ENCODE measurements at places on chromosomes 12 and 14.

DNA sequence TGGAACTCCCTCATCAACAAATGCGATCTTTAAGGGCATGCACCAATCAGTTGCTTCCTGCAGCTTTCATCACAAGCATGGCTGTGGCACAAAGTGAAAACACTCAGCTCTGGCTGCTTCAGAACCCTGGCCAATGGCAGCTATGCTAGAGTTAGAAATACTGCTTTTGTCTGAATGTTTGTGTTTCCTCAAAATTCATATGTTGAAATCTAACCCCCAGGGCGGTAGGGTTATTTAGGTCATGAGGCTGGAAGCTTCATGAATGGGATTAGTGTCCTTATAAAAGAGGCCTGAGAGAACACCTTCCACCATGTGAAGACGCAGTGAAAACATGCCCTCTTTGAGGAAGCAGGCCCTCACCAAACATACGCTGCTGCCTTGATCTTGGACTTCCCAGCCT, 453.9 kb downstream of the SNAPC1 start:
- no peak for DNase-seq

DNA sequence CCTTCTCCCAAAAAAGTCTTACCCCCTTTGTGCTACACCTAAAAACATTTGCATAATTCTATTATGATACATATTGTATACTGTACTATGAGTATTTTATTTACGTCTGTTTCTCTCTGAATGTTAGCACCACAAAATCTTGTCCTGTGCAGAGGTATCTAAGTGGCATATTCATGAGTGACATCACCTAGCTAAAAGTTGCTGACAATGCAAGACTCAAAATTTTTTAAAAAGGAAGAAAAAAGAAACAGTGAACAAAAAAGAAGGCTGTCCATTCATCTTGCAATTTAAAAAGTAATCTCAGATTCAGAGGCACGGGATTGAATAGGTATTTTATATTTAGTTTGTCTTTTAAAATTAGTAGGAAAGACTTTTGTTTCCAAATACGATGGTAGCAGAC, 69.4 kb downstream of the KITLG start:
- no peak for DNase-seq

DNA sequence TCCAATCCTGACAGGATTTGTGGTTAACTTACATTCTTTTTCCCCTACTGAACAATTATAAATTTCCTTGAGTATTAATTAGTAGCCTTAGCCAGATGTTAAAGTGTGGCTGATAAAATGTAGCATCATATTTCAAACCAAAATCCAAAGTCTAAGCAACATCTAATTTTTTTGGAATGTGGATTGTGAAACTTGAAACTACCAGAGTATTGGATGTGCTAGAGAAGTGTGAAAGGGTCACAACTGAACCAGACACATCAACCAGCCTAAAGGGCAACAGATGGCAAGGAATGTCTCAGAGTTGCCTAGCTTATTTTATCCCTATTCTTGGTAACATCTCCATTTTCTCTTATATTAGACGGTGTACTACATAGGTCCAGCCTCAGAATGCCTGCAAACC, 153.1 kb upstream of the DCN start:
- no peak for DNase-seq

- DNase-seq = no peak
Observed at GRCh38 chr12:21292111-21292510, 42.6 kb downstream of the SLCO1A2 start.

DNA sequence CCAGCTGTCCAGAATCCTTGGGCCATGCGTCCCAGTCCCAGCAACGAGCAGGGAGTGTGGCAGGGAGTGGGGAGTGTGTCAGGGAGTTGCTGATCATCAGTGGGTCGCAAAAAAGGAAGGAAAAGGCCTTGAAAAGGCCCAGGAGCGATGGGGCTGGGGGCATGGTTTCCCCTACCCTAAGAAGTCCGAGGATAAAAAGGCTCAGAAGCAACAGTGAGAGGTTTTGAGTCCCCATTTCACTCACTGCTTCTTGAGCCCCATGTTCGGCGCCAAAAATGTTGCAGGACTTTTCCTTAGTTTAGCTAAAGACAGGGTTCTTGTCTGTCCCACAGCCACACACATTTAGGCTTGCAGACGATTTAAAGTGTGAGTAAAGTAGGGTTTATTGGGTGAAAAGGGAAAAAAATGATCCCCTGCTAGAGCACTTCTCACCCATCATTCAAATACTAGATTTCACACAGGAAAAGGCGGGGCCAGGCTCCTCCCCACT, 189.5 kb downstream of the KCNC2 start:
- no peak for DNase-seq

DNA sequence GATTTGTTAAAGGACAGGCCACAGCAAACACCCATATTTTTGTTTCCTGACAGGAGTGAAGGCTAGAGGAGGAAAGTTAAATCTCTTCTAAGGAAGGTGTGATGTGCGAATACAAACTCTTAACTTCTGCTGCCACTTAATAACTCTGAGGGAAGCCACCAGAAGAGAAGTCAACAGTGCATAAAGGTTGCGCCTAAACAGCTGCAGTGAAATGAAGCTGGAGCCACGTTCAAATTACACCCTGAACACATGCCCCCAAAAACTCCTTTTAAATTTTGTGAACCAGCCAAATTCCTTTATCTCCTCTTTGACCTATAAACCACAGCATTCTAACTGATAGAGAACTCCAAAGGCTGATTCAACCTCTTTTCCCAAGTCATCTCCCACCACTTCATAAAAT, 22.4 kb downstream of the DENND5B start:
- no peak for DNase-seq

GRCh38 chr12:20320552-20320951, 47.8 kb upstream of the PDE3A start:
- DNase-seq = no peak

GRCh38 chr14:51603495-51603894, 48.2 kb upstream of the FRMD6 start:
- no peak for DNase-seq

- peak; percentile 34 for DNase-seq
Observed at GRCh38 chr12:93098077-93098476, 169.0 kb upstream of the EEA1 start.

- no peak for DNase-seq
Observed at GRCh38 chr14:84922370-84922769, 607.6 kb upstream of the FLRT2 start.

DNA sequence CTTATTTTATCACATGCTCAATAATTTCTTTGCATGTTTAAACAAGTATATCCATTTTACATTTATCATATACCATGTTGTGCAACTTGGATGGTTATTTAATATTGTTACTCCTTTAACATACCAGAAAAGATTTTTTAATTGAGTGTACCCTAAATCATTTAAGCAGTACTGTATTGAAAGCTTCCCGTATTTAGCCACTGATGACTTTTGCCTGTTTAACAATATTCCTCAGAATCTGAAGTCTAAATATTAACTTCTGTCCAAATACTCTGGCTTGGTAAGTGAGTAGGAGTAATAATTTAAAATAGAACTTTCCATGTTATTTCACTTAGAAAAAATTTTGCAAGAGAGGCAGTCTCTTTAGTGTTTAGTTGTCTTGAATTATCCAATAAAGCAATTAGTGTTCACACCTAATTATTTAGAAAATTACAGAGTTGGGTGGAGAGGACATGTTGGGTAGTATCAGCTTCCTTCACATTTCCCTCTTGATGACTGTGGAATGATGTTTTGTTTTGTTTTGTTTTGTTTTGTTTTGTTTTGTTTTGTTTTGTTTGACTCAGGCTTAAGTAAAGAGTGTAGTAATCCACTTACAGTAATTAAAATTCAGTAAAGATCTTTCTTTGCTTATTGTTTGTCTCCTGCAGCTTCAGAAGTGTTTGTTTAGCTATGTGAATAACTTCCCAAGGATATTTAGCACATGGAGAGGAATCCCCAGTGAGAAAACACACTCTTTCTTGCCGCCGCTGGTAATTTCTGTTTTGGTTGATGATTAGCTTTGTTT, 59.5 kb downstream of the DAAM1 start:
- no peak for DNase-seq

GRCh38 chr14:54366736-54367735, 29.8 kb upstream of the CDKN3 start:
- no peak for DNase-seq

DNA sequence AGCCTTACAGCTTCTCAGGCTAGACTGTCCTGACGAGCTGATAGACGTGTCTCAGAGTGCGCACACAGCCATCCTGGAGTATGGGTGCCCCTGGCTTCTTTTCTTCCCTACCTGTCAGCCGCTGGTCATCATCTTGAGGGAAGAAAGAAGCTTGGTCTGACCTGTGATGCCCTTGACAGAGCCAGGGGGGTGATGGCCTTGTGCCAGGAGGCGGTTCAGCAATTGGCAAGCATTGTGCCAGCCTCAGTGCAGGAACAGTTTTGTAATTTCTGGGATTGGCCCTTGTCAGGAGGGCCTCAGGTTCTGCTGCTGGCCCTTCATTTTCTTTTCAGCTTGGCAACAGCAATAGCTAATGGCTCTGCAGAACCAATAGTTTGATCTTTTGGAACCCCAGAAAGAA, 80.1 kb downstream of the ADCK1 start:
- DNase-seq = no peak

DNA sequence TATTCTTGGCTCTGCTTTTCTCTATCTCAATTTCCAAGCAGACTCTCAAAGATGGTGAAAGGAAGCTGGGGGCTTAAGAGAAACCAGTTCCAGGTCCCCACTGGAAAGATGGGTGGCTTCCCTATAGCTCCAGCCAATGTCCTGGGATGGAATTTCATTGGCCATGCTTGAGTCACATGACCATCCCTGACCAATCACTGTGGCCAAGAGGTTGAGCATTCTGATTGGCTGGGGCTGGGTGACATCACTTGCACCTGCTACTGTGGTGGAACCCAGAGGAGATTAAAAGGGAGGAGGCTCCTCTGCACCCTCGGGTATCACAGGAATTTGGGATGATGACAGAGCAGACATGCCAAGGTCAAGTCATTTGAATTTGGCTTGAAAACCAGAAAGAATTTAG, 436.5 kb downstream of the TMEM132D start:
- no peak for DNase-seq

DNA sequence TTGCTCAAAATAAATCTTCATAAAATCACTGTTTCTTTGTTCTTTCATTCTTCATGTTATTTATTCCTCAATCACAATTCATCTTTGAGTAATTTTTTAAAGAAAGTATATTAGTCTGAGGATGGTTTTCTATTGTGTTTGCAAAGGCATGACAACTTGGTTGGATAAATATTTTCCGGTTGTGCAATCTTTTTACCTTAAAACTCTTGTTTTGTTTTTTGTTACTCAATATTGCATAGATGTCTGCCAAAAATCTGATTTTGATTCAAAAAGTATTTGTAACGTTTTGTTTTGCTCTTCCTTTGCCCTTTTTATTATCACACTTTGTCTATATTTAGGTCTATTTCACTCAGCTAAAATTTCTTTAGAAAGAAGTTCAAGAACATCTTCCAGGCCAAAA, 86.2 kb upstream of the SYT1 start:
- DNase-seq = no peak

DNA sequence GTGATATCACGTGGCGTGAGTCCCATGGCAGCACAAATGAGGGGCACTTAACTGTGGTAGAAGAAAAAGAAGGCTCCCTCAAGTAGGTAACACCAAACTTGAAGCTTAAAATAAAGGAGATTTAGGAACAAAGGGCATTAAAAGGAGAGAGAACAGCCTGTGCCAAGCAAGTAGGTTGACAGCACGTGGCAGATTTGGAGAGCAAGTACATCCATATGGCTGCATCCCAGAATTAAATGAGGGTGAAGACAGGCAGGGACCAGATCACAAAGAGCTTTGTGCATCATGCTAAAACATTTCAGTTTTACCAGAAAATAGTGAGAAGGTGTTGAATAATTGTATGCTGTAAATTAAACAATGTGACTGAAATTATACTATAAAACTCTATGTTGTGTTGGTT, 32.8 kb downstream of the KCNMB4 start:
- no peak for DNase-seq

DNA sequence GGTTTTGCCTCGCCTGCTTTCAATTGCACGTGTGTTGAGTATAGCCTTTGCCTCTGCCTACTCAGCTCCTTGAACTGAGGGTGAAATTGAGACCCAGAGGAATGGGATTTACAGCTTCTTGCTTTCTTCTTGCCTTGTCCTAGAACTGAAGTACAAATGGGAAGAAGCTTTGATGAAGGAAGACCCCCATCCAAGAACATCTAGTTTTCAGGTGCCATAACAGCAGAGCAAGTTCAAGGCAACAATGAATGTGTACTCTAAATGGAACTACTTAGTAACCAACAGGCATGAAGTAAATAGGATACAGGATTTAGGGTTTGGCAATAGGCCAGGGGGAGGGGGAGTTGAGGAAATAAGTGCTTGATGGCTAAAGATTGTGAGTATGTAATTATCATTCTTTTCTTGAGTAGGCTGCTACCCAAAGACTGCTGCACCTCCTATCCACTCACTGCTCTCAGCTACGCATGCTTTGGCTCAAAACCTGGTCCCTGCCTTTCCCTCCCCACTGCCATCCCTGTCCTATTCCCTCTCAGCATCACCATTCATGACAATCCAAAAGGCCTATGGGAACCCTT, 2.1 kb downstream of the GPX2 start:
- no peak for DNase-seq

DNA sequence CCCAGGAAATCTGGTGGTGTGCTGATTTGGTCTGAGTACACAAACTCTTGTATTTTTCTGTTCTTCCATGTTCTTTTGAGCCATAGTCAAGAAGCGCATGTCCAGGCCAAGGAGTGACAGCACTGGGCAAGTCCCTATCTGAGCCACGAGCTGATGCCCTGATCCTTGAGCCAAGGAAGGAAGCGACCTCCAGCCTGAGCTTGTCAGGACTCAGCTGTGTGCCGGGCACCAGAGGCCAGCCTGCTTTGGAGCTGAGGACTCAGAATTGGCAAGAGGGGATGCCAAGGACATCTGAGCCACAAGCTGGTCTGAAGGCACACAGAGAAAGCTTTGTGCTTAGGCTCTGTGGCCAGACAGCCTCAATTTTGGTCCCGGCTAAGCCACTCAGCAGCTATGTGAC, 52.6 kb downstream of the GALNT16 start:
- DNase-seq = no peak

DNA sequence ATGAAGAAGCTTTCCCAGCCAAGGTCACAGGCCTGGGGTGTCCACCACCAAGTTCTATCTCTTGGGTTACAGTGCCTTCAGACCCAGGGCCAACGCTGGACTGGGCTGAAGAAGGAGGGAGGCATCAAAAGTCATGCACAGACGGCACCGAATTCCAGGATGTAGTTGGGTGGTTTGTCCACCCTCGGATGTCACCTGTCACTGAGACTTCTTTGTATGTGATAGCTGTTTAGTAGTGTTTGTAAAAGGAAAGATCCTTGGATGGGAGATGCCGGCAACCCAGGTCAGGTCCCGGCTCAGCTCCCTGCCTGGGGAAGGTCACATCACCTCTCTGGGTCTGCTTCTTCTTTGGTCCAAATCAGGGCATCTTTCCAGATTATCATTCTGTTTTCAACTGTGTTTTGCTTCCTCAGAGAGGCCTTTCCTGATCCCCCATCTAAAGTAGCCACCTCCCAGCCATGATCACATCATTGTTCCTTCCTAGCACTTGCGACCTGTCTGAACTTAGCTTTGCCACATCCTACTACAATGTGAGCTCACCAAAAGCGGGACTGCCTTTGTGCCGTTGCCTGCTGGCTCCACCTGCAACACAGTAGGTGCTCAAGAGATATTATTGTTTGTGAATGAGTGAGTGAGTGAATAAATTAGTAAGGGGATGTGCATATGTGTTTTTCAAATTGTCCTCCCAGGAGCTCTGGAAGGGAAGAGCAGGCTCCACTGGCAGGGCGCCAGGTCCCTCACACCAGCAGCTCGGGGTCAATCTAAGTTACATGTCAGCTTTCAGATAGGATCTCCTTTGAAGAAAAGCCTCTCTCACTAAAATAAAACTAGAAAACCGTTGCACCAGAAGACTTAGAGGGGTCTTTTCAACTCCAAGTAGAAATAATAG, 2.1 kb downstream of the TSPAN11 start:
- no peak for DNase-seq

GRCh38 chr12:81819991-81820633, 61.0 kb upstream of the PPFIA2 start:
- DNase-seq = no peak
